ENCODE measurements at places on chromosomes 6 and 20. TPM values are rescaled to one million over a fixed set of nuclear protein-coding genes. Genes with fewer than 3 reads are reported as not detected.

GRCh38 chr6:15956205-15957106, 172.4 kb upstream of the MYLIP start:
- peak; percentile 55 for DNase-seq

Gene TINAG
- 114 TPM for total RNA-seq

- no peak for DNase-seq
Measured at GRCh38 chr6:163651915-163652668, 237.6 kb downstream of the QKI start.

DNA sequence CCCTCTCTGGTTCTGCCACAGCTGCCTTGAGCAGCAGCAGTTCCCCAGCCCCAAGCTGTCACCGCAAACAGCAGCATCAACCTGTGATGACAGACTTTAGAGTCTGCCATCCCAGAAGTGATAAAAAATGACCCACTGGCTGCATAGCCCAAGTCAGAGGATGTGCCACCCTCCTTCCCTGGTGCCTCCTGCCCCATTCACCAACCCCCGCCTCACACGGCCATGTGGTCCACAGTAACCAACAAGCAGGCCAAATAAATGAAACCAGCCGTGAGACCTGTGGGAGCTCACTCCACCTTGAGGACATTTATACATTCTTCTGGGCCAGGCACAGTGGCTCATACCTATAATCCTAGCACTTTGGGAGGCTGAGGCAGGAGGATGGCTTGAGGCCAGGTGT, 98.2 kb downstream of the PRND start:
- DNase-seq: no peak

- DNase-seq: no peak
Measured at GRCh38 chr6:34239893-34240292, 3.2 kb downstream of the HMGA1 start.

Measured in Caki2 (cell line).